ENCODE measurements at places on chromosomes 1 and 21.

- no peaks in the 10 kb centered on the region for H3K4me1 ChIP-seq
- no peak for DNase-seq
- H3K27ac ChIP-seq: no peak overlapping the region
- H3K4me3 ChIP-seq: no peak overlapping the region
Observed at GRCh38 chr1:217196616-217197015, 434.3 kb downstream of the GPATCH2 start.

- no peaks in the 10 kb centered on the region for H3K36me3 ChIP-seq
- no peak for DNase-seq
- peak overlapping the region; percentile 1 for H3K27ac ChIP-seq
- no peak overlapping the region for H3K4me3 ChIP-seq
- H3K4me1 ChIP-seq: peaks cover 84% of the 10 kb centered on the region
- no peaks in the 10 kb centered on the region for H3K27me3 ChIP-seq
Observed at GRCh38 chr1:94912263-94913184, 14.4 kb downstream of the CNN3 start.

DNA sequence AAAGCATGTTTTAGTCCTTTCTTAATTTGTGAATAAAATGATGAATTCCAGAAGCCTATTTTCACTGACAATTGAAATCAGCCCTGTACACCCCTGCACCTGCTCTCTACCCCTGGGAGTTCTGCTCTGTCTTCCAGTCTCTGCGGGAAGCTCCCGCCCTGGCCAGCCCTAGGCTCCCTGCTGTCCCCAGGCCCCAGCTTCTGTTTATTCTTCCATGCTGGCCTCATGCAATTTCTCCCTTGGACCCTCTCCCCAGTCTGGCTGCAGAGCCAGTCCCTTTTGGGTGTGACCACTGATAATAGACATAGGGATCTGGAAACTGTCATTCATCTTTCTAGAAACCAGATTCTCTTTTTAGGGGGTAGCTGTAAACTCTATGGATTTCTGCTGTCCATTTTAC lies 258.6 kb downstream of the GRIK3 start:
- H3K4me1 ChIP-seq: no peaks in the 10 kb centered on the region
- no peaks in the 10 kb centered on the region for H3K36me3 ChIP-seq
- no peak overlapping the region for H3K4me3 ChIP-seq
- H3K27ac ChIP-seq: no peak overlapping the region
- no peaks in the 10 kb centered on the region for H3K27me3 ChIP-seq

- no peaks in the 10 kb centered on the region for H3K27me3 ChIP-seq
- DNase-seq: no peak
- H3K4me3 ChIP-seq: no peak overlapping the region
Observed at GRCh38 chr1:116763116-116763786, 9.0 kb downstream of the CD2 start.

- no peaks in the 10 kb centered on the region for H3K27me3 ChIP-seq
- H3K4me3 ChIP-seq: no peak overlapping the region
- no peak for DNase-seq
- H3K4me1 ChIP-seq: no peaks in the 10 kb centered on the region
- H3K36me3 ChIP-seq: no peaks in the 10 kb centered on the region
Observed at GRCh38 chr1:96296991-96297390, 424.6 kb upstream of the PTBP2 start.

DNA sequence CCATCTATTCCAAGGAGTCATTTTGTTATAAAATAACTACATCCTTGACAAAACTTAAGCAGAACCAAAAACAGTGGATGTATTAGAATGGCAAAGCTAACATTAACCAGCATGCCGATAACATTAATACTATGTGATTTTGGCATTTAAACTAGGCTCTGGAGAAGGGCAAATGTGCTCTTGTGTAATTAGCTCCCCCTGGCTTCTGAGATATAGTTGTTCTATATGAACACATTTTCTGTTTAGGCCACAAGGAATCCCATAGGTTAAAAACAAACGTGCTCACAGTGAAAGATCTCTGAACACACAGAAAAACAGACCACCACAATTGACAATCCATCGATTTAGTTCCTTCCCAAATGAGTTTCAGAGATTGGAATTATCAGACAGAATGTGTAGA lies 57.4 kb upstream of the TARS2 start:
- H3K36me3 ChIP-seq: peaks cover 3% of the 10 kb centered on the region
- no peaks in the 10 kb centered on the region for H3K27me3 ChIP-seq
- no peak overlapping the region for H3K4me3 ChIP-seq
- H3K27ac ChIP-seq: no peak overlapping the region
- no peak for DNase-seq
- H3K4me1 ChIP-seq: no peaks in the 10 kb centered on the region

DNA sequence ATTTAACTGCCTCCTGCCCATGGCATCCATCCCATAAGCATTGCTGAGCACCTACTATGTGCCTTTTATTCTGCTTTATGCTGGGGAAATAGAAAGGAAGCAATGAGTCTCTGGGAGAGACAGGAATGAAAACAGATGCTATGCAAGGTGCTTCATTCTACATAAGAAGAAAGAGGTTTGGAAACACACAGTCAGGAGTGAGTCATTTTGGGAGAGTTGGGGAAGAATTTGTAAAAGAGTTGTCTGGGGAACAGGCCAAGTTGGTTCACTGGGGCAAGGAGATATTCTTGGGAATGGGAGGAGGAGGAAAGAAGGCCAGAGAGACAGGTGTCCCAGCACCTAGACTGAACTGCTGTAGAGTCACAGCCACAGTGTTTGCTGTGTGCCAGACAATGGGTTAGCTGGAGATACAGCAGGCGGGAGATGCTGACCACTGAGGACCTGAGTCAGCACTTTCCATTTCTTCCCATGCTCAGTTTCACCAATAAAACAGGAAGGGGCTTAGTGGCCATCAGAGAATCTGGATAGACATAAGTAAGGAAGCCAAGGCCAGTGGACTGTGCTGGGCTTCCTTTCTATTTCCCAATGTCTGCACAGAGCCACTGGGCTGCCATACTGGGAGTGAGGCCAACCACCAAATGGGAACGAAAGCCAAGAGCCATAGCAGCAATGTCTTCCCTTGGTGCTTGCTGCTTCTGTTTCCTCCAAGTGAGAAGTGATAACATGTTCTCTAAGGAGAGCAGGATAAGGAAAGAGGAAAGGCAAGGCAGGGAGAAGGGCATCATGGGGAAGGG lies 187.7 kb upstream of the USP24 start:
- H3K27me3 ChIP-seq: no peaks in the 10 kb centered on the region
- no peak overlapping the region for H3K27ac ChIP-seq
- no peak overlapping the region for H3K4me3 ChIP-seq
- H3K36me3 ChIP-seq: no peaks in the 10 kb centered on the region

- no peak overlapping the region for H3K4me3 ChIP-seq
- no peak for DNase-seq
- H3K27me3 ChIP-seq: no peaks in the 10 kb centered on the region
- no peaks in the 10 kb centered on the region for H3K4me1 ChIP-seq
Observed at GRCh38 chr21:23531444-23531843, 2075.8 kb downstream of the MRPL39 start.

- no peak overlapping the region for H3K27ac ChIP-seq
- H3K4me1 ChIP-seq: no peaks in the 10 kb centered on the region
- no peaks in the 10 kb centered on the region for H3K27me3 ChIP-seq
- no peak overlapping the region for H3K4me3 ChIP-seq
- DNase-seq: no peak
Observed at GRCh38 chr1:232932486-232933425, 17.7 kb upstream of the NTPCR start.

- H3K27me3 ChIP-seq: no peaks in the 10 kb centered on the region
- DNase-seq: no peak
- H3K4me1 ChIP-seq: peaks cover 66% of the 10 kb centered on the region
Observed at GRCh38 chr1:203663294-203663693, 36.7 kb downstream of the ATP2B4 start.

DNA sequence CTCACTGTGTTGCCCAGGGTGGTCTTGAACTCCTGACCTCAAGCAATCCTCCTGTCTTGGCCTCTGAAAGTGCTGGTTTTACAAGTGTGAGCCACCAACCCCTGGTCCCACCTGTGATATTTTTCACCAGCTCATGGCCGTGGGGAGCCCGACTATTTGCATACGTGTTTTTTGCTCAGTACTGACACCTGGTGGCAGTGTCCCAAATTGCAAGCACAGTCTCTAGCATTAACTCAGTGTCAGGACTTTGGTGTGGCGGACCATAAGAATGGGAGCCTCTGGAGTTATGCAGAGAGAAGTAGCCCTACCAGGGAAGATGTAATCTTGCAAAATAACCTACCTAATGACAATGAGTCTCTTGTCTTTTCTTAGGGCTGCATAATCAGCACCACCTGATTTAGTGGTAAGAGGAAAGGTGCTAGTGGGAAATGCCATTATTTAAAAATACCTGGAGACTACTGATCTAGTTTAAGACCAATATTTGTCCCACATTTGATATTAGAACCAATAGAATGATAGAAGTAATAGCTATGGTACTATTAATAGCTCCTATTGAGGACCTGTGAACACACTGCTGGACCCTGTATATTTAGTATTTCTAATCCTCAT lies 305.4 kb downstream of the DISC1 start:
- H3K36me3 ChIP-seq: no peaks in the 10 kb centered on the region
- no peaks in the 10 kb centered on the region for H3K27me3 ChIP-seq
- no peak overlapping the region for H3K27ac ChIP-seq
- no peaks in the 10 kb centered on the region for H3K4me1 ChIP-seq

DNA sequence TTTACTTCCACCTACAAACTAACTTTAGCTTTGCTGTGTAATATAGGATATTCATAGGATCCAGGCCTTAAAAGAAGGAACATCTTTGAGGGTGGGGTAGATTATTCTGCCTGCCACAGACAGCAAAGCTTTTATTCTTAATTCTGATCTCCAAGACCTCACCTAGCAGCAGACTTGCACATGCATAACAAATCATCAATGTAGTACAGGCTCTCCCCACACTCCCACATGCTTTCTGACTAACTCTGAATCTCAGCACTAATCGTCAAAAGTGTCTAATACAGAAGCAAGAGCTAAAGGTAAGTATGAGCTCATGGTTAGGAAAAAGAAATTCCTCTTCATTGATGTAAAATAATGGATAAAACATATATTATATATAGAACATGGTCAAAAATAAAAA lies 1468.5 kb upstream of the B3GALT2 start:
- no peaks in the 10 kb centered on the region for H3K36me3 ChIP-seq
- no peak for DNase-seq
- H3K4me3 ChIP-seq: no peak overlapping the region
- no peaks in the 10 kb centered on the region for H3K27me3 ChIP-seq
- H3K4me1 ChIP-seq: no peaks in the 10 kb centered on the region

DNA sequence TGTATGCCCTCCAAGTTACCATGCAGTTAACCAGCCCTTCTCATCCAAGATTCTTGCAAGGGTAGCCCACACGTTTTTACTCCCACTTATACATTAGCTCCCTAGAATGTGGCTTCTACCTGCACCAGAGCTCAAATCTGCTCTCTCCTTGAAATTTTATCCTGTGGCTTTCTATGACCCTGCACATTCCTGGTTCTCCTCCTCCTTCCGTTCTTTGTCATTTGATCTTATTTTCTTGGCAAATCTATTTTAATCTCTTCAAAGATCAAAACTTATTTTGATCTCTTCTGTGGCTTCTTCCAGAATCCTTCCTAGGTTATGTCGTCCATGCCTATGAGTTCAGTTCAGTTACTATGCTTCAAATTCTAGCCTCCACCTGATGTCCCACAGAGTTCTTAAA lies 115.6 kb upstream of the GUCA2B start:
- H3K36me3 ChIP-seq: no peaks in the 10 kb centered on the region
- no peaks in the 10 kb centered on the region for H3K27me3 ChIP-seq
- peaks cover 7% of the 10 kb centered on the region for H3K4me1 ChIP-seq
- no peak overlapping the region for H3K4me3 ChIP-seq

GRCh38 chr1:80535466-80535865 lies 1265.3 kb upstream of the ADGRL2 start:
- no peaks in the 10 kb centered on the region for H3K36me3 ChIP-seq
- no peak overlapping the region for H3K4me3 ChIP-seq
- no peak overlapping the region for H3K27ac ChIP-seq
- no peak for DNase-seq
- H3K27me3 ChIP-seq: no peaks in the 10 kb centered on the region

GRCh38 chr1:186206048-186206570 lies 168.9 kb downstream of the TPR start:
- no peak for DNase-seq
- H3K27ac ChIP-seq: no peak overlapping the region

- H3K27ac ChIP-seq: no peak overlapping the region
- H3K36me3 ChIP-seq: no peaks in the 10 kb centered on the region
- no peak overlapping the region for H3K4me3 ChIP-seq
- no peaks in the 10 kb centered on the region for H3K4me1 ChIP-seq
- DNase-seq: no peak
Observed at GRCh38 chr1:111082421-111083203, 57.3 kb downstream of the DRAM2 start.

- H3K27me3 ChIP-seq: no peaks in the 10 kb centered on the region
- peaks cover 3% of the 10 kb centered on the region for H3K36me3 ChIP-seq
- no peak overlapping the region for H3K27ac ChIP-seq
Observed at GRCh38 chr1:28064064-28064463, 24.3 kb downstream of the EYA3 start.

GRCh38 chr1:168372307-168372706 lies 91.6 kb downstream of the TBX19 start:
- H3K4me1 ChIP-seq: no peaks in the 10 kb centered on the region
- H3K27ac ChIP-seq: no peak overlapping the region
- no peaks in the 10 kb centered on the region for H3K27me3 ChIP-seq
- H3K36me3 ChIP-seq: no peaks in the 10 kb centered on the region
- H3K4me3 ChIP-seq: no peak overlapping the region

- no peaks in the 10 kb centered on the region for H3K27me3 ChIP-seq
- DNase-seq: no peak
- no peak overlapping the region for H3K4me3 ChIP-seq
- H3K4me1 ChIP-seq: no peaks in the 10 kb centered on the region
- no peak overlapping the region for H3K27ac ChIP-seq
Observed at GRCh38 chr1:147676311-147677085, 6.2 kb upstream of the ACP6 start.

DNA sequence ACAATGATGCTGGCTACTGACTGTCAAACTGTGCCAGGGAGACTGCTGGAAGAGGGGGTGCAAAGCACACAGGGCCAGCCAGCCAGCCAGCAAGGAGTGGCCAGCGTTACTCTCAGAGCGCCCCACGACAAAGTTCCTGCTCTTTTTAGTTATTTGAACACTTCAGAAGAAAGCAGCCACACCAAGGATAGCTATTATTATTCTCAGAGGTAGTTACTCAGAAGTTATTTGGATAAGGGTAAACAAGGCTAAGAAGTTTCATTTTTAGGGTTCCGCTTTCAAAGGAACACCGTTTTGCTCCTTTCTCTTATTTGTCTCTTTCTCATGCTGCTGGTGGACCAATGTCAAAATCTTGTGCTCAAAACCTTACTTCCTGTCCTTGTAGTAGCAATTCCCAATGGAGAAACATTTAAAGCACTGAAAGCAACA lies 59.9 kb downstream of the VANGL2 start:
- no peaks in the 10 kb centered on the region for H3K27me3 ChIP-seq
- no peak for DNase-seq
- no peak overlapping the region for H3K4me3 ChIP-seq
- no peak overlapping the region for H3K27ac ChIP-seq

GRCh38 chr21:16004523-16004922 lies 274.7 kb downstream of the USP25 start:
- H3K27me3 ChIP-seq: no peaks in the 10 kb centered on the region
- H3K4me1 ChIP-seq: no peaks in the 10 kb centered on the region
- H3K36me3 ChIP-seq: no peaks in the 10 kb centered on the region
- no peak overlapping the region for H3K4me3 ChIP-seq
- no peak overlapping the region for H3K27ac ChIP-seq
- no peak for DNase-seq

- H3K27ac ChIP-seq: no peak overlapping the region
- no peaks in the 10 kb centered on the region for H3K36me3 ChIP-seq
- H3K4me1 ChIP-seq: peaks cover 15% of the 10 kb centered on the region
- H3K27me3 ChIP-seq: no peaks in the 10 kb centered on the region
Observed at GRCh38 chr1:227131193-227131592, 187.1 kb downstream of the CDC42BPA start.

GRCh38 chr1:167860231-167860923 lies 53.6 kb downstream of the ADCY10 start:
- no peak for DNase-seq
- H3K36me3 ChIP-seq: no peaks in the 10 kb centered on the region
- H3K27ac ChIP-seq: no peak overlapping the region
- no peak overlapping the region for H3K4me3 ChIP-seq
- H3K4me1 ChIP-seq: no peaks in the 10 kb centered on the region

Measured in thoracic aorta (tissue), 2 donors.